Left colon (tissue), 2 donors: ENCODE measurements at places on chromosomes 1 and 21. TPM values are rescaled to one million over a fixed set of nuclear protein-coding genes. Genes with fewer than 3 reads are reported as not detected.
A peak's percentile ranks its signal among the peaks of the same experiment; 100 is the strongest.

ITLN2 gene
- total RNA-seq, result not detected

ADGRB2 gene
- 0.89 TPM for total RNA-seq

FMO4 gene
- 14.5 TPM for total RNA-seq

GRCh38 chr1:226656201-226656600 lies 82.9 kb downstream of the ITPKB start:
- peak; percentile 69 for DNase-seq

DNA sequence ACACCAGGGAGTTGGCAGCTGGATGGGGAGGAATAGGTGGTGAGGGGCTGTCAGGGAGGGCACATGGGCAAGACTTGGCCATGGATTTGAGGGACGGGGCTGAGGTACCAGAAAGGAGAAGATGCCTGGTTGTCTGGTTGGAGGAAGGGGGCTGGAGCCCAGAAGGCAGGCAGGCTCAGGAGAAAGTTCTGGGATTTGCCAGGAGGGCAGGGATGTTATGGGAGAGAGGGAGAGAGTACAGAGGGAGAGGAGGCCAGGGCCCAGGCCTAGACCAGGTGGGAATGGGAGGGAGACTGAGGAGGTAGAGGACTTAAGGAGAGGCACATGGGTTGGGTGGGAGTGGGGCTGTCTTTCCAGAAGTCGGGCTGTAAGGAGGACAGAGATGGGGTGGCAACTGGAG lies 4.3 kb downstream of the A3GALT2 start:
- DNase-seq, result no peak

GRCh38 chr1:230268371-230269170 lies 157.6 kb downstream of the PGBD5 start:
- DNase-seq, result peak; percentile 69

DNA sequence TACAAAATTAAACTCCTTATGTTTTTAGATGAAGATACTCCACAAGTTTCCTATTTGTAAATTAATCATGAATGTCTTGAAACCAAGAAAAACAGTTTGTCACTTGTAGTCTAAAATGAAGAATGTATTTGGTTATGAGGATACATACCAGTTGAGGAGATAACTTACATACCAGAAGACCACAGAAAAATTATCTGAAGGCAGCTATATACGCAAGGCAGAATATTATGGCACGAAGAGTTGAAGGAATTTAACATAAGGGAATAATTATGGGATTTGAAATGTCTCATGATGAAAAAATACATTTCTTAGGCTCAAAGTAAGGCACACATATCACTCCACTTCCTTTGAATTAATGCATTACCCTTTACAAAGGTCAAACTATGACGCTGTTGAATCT lies 73.3 kb downstream of the IFI44 start:
- no peak for DNase-seq

DNA sequence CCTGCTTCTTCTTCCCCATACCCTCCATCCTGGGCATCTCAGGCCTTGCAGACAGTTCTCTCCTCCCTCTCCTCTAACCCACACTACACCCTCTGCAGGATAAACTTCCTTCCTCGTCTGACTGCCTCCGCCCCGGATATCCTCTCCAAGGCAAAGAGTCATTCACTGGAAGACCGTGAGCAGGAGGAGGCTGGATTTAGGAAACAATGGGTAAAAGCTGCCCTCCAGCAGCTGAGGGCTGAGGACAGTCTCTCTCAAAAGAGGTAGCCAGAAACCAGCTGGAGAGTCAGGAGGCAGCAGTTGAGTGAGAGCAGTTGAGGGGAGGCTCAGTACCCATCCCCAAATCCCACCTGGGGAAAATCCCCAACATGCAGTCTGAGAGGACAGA lies 1.4 kb downstream of the CSRP1 start:
- no peak for DNase-seq

GRCh38 chr1:92016720-92017316 lies 13.0 kb upstream of the EPHX4 start:
- no peak for DNase-seq

DNA sequence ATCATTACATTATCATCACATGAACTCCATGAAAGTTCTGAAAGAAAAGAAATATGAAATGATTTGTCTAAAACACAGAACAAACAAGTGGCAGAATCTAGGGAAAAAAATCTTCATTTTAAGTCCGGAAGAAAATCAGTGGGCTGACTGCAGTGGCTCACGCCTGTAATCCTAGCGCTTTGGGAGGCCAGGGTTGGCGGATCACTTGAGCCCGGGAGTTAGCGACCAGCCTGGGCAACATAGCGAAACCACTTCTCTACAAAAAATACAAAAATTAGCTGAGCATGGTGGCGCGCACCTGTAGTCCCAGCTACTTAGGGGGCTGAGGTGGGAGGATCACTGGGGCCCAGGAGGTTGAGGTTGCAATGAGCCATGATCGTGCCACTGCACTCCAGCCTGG lies 4.8 kb downstream of the FOXJ3 start:
- no peak for DNase-seq

GRCh38 chr21:42305707-42306147 lies 9.5 kb downstream of the TFF3 start:
- peak; percentile 18 for DNase-seq
